DMS153 (cell line): ENCODE measurements at places on chromosomes 5 and 9.

GRCh38 chr9:114202396-114202795 lies 47.1 kb downstream of the COL27A1 start:
- no peak for DNase-seq

DNA sequence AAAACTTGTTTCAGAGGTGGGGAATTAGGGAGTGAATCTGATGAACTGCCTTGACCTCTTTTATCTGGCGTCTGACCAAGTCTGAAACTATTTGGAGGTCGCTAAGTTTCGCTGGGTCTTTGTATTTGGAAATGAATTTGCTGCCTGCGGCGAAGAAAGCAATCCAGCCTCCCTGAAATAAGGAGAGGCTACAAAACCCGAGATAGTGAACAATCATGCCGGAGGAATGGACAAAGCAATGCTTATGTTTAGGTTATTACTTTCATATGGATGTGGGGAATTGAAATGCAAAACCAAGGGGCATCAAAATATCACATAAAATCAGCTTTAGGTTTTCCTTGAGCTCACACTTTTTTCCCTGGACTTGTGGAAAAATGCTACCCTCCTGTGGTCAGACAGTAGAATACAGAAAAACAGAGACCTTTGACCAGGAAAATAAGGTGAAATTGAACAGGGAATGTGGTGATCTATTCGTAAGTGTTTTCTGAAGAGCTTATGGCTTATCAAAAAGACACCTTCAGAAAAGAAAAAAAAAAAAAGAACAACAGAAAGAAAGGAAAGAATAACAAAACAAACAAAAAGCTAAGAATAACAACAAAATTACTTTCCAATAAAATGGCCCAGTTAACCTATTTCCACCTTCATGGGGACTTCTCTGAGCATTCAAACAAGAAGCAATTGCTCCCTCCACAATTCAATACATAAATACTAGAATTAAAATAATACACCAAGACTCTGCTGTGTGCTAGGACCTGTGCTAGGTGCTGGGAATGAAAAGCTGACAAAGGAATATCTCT lies 68.6 kb upstream of the DPYSL3 start:
- DNase-seq, result no peak

- no peak for DNase-seq
Measured at GRCh38 chr5:127950707-127951391, 132.7 kb upstream of the SLC12A2 start.

GRCh38 chr9:123394291-123395235 lies 38.6 kb downstream of the CRB2 start:
- no peak for DNase-seq

DNA sequence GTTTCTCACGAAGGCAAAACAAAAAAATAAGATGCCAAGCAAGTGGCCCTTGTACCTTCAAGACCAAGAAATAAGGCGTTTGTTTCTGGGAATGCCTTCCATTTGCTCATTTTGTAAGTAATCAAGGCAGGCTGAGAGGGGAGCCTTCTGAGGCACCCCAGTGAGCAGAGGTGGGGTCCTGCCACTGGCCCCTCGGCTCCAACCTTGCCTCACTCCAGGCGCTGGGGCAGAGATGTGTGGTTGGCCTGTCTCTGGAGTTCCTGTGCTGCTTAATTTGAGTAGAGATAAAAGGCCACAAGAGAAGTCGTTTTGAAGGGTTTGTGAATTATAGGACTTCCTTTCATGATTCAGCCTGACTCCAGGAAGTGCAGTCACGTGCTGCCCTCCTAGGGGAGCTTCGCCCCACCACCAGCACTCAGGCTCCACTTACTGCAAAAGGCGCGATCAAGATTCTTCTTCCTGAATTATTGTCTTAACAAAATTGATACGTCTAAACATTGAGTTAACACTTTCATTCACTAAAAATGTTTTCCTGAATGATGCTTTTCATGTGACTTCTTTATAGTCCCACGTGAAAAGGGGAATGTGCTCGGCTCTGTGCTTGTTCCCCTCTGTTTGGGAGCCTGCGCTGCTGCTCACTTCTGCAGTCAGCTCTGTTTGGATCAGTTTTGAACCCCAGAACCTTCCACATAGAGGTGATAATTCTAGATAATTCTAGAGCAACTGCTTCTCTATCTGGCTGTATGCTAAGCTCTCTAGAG lies 13.7 kb downstream of the SYK start:
- DNase-seq, result peak; percentile 69

GRCh38 chr5:171978519-171978918 lies 27.9 kb downstream of the FBXW11 start:
- no peak for DNase-seq

- DNase-seq, result no peak
Measured at GRCh38 chr9:137431416-137431931, 8.3 kb downstream of the NOXA1 start.

DNA sequence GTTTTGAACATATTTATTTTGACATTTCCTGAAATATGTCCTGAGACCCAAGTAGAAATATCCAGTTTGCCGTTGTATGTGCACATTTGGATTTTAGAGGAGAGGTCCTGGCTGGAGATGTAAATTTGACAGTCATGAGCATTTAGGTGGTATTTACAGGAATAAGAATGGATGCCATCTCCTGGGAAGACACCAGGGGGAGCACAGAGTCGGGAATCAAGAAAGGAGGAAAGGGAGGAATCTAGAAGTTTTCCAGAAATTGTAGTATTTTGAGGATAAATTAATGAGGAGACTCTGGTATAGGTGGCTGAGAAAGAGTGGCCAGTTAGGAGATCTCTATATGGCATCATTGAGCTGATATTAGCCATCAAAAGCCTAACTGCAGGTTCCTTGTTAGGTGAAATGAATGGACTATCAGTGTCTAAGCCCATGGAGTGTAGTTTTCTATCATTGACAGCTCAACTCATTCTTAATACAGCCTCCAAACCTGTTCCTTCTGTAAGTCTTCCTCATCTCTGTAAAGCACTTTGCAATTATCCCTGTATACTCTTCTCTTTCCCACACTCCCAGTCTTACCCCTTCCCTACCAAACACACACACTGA lies 7.2 kb downstream of the GAPT start:
- no peak for DNase-seq

DNA sequence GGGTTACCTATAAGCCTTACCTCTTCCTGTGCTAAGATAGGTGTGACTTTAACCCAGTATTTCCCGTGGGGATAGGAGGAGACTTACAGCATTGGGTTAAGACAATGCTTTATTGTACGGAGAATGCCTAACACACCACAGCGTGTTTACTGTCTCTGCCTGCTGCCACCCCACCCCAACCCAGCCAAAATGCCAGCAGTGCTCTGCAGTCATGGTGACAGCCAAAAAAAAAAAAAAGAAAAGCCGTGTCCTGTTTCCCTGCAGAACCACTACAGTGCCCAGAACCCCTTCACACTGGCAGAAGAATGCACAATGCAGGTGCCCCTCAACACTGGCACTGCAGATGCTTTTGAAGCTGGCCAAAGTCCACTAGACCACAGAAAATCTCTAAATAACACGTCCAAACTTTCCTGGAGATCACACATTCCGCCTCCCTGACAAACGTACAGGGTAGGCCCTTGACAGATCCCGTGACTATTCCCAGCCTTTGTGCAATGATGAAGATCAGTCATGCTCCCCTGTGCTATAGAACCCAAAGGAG lies 102.2 kb downstream of the SERINC5 start:
- DNase-seq, result no peak
